ENCODE measurements at places on chromosomes 16 and 17.
A peak's percentile ranks its signal among the peaks of the same experiment; 100 is the strongest.

DNA sequence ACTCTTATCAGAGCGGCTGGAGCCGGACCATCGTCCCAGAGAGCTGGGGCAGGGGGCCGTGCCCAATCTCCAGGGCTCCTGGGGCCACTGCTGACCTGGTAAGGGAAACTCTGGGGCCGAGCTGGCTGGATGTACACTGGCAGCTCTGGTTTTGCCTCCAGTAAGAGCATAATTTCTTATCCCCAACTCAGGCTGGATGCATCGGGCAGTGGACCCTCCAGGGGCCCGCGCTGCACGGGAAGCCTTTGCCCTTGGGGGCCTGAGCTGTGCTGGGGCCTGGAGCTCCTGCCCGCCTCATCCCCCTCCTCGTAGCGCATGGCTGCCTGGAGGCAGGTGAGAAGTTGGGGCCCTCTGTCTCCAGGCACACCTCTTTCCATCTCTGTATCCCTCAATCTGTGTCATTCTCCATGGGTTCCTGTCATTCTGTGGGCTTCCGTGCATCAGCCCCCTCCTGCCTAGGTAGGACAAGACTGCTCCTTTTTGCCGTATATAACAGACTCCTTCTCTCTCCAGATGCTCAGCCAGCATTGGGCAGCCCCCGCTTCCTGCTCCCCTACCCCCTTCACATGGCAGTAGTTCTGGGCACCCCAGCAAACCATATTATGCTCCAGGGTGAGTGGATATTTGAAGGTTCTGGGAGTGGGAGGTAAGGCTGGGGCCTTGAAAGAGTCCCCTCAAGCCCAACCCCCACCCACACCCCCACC is 9.4 kb upstream of the TMEM88 start:
- no peak for DNase-seq

- DNase-seq: no peak
Measured at GRCh38 chr17:45973099-45973780, 25.8 kb upstream of the STH start.

- no peak for DNase-seq
Measured at GRCh38 chr16:78930561-78930960, 670.0 kb downstream of the MAF start.

DNA sequence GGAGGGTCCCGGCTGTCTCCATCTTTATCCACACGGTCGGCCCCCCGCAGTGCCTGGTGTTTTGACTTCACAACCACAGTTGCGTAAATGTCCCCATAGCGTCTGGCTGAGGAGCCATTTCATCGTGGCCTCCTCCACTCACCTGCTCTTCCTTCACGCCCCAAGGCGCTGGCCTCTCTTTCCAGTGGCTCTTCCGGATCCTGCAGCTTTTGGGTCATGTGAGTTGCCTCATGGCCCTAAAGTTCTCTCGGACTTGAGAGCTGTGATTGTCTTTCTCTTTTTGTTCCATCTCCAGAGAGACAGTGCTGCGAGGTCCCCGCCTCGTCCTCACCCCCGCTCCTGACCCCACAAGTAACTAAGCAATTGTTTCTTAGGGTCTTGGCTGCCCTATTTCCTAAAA is 22.7 kb downstream of the FLYWCH1 start:
- DNase-seq: no peak

DNA sequence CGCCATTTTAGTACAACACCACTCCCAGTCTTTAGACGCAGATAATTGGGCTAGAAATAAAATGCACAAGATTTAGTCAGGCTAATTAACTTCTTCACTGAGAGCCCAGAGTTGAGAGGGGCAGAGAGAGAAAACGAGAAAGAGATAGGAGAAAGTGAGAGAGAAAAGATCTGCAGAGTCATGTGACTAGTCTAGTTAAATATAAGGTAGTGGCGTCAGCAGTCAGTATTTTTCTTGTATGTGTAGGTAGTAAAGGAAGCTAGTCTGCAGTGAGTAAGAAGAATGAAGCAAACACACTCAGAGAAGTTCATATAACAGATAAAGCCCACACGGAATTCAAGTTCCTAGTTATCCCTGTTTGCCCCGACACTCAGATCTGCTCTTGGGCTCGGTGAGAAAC is 392.6 kb upstream of the ERCC4 start:
- no peak for DNase-seq

GRCh38 chr16:4591191-4591590 is 23.5 kb downstream of the UBALD1 start:
- no peak for DNase-seq

GRCh38 chr17:74011966-74012365 is 191.5 kb upstream of the RPL38 start:
- DNase-seq: no peak

DNA sequence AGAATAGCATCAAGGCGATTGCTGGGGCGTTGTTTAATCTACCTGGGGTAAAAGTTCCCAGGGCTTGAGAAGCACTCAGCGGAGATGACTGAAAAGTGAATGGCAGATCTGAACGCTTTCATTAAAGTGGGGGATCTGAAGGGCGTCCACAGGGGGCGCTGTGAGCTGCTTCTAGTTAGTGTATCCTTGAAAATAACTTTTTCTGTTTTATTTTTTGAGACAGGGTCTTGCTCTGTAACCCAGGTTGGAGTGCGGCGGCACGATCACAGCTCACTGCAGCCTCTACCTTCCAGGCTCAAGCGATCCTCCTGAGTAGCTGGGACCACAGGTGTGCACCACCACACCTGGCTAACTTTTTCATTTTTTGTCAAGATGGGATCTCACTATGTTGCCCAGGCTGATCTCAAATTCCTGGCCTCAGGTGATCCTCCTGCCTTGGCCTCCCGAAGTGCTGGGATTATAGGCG is 360.4 kb downstream of the SEC14L1 start:
- peak; percentile 64 for DNase-seq

DNA sequence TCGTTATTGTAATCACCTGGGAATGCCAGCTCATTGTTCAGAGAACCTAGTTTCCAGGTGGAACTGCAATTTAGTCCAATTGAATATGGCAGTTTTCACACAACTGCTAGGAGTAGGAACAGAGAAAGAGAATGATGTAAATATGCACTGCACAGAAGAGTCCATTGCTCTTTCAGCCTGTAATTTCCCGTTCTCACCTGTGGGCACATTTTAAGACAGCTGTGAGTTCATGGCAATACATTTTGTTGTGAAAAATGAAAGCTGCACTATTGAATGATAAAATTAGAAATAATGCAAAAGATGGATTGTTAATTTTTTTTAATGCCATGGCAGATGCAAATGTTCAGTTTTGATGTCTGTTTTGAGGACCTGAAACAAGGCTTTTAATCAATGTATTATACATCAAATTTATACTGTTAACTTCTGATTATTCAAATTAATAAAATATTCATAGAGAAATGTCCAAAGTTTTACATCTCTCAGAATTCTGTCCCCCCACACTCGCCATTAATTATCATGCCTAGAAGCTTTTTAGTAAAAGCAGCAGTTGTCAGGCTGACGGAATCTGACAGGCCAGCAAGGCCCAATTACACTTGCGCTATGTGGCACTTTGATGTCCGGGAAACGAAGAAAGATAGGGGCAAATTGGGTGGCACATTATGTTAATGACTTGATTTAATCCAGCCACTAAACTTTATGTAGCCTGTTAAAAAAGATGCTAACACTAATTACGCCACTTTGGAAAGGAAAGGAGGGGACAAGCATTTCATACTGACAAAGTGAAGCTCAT is 72.2 kb downstream of the RPGRIP1L start:
- no peak for DNase-seq

DNA sequence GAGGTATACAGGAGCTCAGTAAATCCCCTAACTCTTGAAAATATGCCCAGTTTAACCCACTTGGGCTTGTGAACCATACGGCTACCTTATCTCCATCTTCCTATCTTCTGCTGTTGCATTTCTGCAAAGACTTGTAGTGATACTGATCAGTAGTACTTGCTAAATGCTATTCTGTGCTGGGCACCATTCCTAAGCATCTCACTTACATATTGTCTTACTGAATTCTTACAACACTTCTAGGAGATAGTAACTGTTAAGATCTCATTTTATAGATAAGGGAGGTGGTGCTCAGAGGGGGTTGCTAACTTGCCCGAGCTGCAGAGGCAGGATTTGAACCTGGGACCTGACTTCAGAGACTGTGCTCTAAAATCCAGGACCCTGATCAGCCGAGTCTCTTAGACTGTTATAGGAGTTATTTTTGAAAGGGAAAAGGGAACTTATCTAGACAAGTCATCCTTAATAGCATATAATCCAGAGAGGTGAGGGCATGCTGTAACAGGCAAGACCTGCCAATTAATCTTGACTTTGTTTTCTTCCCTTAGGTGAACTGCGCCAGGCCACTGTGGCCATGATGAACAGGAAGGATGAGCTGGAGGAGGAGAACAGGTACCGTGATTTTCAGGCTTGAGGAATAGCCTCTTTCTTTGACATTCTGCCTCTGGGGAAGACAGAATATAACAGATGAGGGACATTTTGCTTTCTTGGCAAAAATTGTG is 149.7 kb downstream of the SNX29 start:
- DNase-seq: no peak

GRCh38 chr16:4508806-4509205 is 29.8 kb downstream of the CDIP1 start:
- no peak for DNase-seq

- peak; percentile 71 for DNase-seq
Measured at GRCh38 chr16:74774223-74775139, at the start of gene FA2H. FA2H (minus strand) TSS chr16:74774820; CDS start chr16:74774755, 65 bp downstream.

DNA sequence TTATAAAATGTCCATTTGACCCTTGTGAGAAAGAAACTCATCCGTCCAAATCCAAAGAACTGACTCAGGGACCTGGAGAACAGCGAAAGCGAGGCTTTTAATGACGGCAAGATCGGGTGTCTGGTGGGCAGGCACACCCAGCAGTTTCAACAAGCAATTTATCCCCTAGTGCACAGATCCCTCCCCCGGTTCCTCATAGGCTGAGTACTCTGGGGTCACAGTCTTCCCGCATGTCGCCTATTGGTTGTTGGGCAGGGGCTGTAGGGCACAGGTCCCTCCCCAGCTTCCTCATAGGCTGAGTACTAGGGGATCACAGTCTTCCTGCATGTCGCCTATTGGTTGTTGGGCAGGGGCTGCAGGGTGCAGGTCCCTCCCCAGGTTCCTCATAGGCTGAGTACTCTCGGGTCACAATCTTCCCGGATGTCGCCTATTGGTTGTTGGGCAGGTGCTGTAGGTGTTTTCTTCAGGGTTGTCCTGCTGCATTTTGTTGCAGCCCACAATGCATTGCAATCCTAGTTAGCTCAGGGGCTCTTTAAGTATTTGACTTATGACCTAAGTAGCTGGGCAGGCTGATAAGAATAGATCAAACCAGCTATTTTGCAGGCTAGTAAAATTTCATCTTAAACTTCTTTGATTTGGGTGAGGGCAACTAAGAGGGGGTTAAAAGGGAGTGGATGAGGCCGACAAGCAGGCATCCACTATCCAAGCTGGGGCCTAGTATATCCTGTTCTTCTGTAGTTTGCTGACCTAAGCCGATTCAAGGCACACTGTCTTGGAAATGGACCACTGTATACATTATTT is 3.6 kb upstream of the UTS2R start:
- no peak for DNase-seq

- DNase-seq: no peak
Measured at GRCh38 chr16:12587646-12588277, 215.9 kb downstream of the CPPED1 start.

- DNase-seq: no peak
Measured at GRCh38 chr16:70715860-70716357, 30.1 kb upstream of the MTSS2 start.

- no peak for DNase-seq
Measured at GRCh38 chr16:945271-946047, 25.3 kb downstream of the LMF1 start.

DNA sequence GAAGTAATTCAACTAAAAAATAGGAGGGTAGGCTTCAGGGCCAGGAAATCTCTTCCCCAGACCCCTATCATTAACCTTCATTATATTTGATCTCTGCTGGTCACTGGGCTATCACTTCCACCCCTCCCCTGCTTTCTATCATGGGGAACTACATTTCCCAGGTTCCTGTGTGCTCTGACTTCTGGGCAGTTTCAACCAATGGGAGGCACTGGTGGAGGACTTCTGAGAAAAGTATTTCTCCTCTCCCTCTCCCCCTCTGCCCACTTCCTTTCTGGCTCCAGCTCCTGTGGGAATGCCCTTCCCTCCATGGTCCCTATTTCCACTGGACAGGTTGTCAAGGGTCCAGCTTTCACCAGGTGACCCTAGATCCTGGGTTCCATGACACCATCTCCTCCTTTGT is 364.4 kb downstream of the C16orf95 start:
- DNase-seq: no peak

GRCh38 chr16:29641561-29641960 is 21.5 kb upstream of the SPN start:
- no peak for DNase-seq

GRCh38 chr17:4310354-4311060 is 46.7 kb upstream of the ANKFY1 start:
- DNase-seq: no peak

- peak; percentile 29 for DNase-seq
Measured at GRCh38 chr16:81688182-81688581, 90.9 kb upstream of the PLCG2 start.

DNA sequence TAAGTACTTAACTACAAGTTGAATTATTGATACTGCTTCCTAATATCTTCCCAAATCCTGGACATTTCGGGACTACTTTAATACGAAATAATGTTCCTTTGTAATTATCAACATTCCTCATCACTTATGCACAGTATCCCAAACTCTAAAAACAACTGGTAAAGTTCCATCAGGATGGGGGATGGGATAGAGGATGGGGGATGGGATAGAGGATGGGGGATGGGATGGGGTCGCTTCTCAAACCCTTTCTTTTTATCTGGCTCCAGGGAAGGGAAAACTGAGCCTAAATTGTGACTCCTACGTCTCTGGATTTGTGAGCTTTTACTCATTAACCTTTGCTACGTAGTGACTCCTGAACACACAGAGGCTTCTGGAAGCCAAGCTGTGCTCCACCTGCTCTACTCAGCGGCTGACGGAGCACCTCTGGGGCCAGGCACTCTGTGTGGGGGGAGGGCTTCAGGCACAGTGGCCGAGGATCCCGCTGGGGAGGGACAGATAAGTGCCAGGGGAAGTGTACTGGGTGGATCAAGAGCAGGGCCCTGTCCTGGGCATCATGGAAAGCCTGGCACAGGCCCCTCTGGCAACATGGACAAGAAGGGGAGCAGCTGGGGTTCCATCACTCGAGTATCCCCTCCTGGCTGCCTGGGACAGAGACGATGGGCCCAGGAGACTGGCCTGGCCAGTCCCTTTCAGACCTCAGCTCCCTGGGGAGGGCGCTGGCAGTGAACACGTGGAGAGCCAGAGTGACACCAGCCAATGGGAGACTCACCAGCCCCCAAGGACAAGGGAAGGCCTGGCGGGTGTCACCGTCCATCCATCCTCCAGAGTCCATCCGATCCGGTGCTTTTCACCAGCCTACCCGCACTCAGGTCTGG is 56.2 kb downstream of the PGS1 start:
- DNase-seq: no peak

- DNase-seq: no peak
Measured at GRCh38 chr17:18327093-18327492, 12.0 kb downstream of the SMCR8 start.

DNA sequence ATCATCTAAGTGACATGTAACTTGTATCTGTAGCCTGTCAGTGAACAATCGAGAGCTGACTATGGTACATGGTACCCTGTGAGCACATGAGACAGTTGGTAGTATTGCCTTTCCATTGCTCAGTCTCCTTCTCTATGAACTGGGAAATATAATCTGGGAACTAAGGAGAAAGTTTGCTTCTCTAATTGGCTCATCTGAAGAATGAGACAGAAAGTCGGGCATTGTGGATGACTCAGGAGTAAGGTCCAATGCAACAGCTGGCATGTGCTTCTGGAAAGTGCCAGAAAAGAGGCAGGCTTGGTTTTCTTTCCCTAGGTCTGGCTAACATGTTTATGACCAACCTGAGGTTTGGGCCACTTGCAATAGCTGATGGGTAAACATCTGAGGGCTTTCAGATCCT is 51.9 kb downstream of the ZZEF1 start:
- no peak for DNase-seq

Measured in activated T-cell treated with anti-CD3 and anti-CD28 coated beads, Interleukin-2, amount 50 U/mL, for 48 hours (primary cell).